ENCODE measurements at places on chromosomes 13 and 19.

GRCh38 chr19:38725469-38726283 lies 18.6 kb downstream of the CAPN12 start:
- no peak for DNase-seq

GRCh38 chr13:40028446-40028845 lies 373.0 kb downstream of the COG6 start:
- DNase-seq = no peak

- no peak for DNase-seq
Observed at GRCh38 chr13:85997587-85997986, 198.4 kb upstream of the SLITRK6 start.

GRCh38 chr19:38678891-38679494 lies 31.5 kb downstream of the ACTN4 start:
- DNase-seq = no peak

GRCh38 chr19:13881692-13882418 lies 4.9 kb downstream of the NANOS3 start:
- DNase-seq = no peak
